ENCODE measurements at places on chromosomes 11 and 22. TPM values are rescaled to one million over a fixed set of nuclear protein-coding genes. Genes with fewer than 3 reads are reported as not detected.

GRCh38 chr22:27226666-27227065, 569.3 kb downstream of the MIAT start:
- H3K27me3 ChIP-seq, result peaks cover 3% of the 10 kb centered on the region
- H3K4me3 ChIP-seq, result no peak overlapping the region
- no peak overlapping the region for H3K27ac ChIP-seq
- no peaks in the 10 kb centered on the region for H3K4me1 ChIP-seq

DNA sequence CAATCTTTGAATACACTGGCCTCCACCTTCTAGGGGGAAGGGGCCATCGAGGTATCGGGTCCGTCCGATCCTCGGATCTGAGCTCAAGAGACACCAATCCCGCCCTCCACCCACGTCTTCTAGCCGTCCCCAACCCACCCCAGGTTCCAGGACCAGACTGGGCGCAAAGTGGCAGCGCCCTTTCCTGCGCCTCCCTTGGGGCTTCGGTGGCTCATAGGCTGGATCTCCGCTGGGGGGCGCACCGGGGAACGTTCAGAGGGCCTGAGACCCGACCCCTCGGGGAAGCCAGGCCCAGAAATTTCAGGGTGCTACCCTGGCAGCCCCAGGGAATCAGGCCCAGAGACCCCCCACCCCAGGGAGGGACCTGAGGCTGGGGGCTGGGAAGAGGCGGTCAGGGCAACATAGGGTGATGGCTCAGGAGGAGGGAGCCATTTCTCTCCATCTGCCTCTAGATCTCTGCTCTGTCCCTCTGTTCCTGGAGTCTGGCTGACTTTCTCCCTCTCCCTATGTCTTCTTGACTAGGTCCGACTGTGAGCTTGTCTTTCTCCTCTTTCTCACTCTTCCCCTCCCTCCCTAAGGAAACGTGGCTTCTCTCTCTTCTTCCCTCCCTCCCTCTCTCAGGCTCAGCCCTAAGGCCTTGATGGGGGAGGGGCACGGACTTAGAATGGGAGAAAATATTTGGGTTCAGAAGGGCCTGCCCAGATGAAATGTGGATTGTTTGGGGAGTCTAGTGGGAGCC, 1.1 kb downstream of the CREB3L1 start:
- H3K4me3 ChIP-seq, result peak overlapping the region; percentile 65
- peaks cover 7% of the 10 kb centered on the region for H3K4me1 ChIP-seq
- peak; percentile 58 for DNase-seq
- peaks cover 15% of the 10 kb centered on the region for H3K27me3 ChIP-seq
- H3K36me3 ChIP-seq, result no peaks in the 10 kb centered on the region

DNA sequence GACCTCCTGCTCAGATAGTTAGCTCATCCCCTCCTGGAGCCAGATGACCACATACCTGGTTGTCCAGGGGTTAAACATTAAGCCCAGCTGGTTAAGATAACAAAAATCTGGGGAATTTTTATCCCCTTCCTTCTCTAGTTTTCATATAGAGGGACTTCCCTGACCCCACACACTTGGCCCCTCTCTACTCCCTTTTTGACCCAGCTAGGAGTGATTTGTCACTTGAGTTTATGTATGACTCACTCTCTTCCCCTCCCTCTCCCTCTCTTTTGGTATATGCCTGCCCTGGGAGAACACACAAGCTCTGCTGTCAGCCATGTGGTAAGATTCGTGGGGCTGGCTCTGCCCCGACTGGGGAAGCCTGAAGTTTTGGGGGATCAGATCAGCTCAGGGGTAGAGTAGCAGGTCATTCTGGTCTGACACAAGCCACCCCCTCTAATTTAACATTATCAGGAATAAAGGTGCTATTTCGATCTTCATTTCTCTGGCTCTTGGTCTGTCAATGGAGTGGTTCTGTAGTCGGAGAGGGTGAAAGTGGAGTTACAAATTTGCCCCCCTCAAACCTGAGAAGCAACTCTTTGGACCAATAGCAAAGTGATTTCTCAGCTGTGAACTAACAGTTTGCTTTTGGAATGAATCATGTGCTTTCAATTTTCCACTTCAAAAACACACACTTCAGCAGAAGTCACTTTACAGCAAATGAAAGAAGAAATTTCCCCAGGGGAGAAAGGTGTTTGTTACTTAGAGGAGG, 415.3 kb upstream of the CADM1 start:
- no peaks in the 10 kb centered on the region for H3K27me3 ChIP-seq
- H3K27ac ChIP-seq, result no peak overlapping the region
- H3K4me3 ChIP-seq, result no peak overlapping the region
- H3K4me1 ChIP-seq, result no peaks in the 10 kb centered on the region

GRCh38 chr22:46866591-46866990, 104.1 kb downstream of the TBC1D22A start:
- H3K4me1 ChIP-seq, result no peaks in the 10 kb centered on the region
- H3K27ac ChIP-seq, result no peak overlapping the region
- DNase-seq, result no peak
- H3K36me3 ChIP-seq, result no peaks in the 10 kb centered on the region
- no peak overlapping the region for H3K4me3 ChIP-seq

DNA sequence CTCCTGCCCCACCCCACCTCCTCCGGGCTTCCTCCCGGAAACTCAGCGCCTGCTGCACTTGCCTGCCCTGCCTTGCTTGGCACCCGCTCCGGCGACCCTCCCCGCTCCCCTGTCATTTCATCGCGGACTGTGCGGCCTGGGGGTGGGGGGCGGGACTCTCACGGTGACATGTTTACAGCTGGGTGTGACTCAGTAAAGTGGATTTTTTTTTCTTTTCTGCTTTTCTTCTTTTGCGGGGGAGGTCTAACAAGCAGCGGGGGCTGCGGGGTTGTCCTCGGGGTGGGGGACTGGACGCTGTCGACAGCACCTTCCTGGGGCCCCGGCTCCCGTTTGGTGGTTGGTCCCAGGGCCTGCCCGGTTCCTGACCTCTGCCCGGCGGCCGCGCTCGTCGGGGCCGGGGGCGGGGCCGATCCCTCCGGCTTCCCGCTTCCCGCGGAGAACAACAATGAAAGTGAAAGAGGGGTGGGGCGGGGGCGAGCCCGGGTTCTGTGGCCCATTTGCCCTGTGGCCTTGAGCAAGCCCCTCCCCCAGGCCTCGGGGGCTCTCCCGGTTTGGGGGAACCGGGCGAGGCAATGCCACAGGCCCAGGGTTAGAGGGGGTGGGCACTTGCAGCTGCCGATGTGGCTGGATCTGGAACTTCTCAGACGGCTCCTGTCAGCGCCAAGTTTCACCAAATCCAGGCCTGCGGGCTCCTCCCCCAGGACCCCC, 975 bp upstream of the MDK start:
- H3K4me3 ChIP-seq, result peak overlapping the region; percentile 70
- peak; percentile 70 for DNase-seq
- H3K27ac ChIP-seq, result peak overlapping the region; percentile 3
- H3K4me1 ChIP-seq, result peaks cover 14% of the 10 kb centered on the region

GRCh38 chr11:85889676-85890579, 34.7 kb downstream of the CCDC83 start:
- H3K4me1 ChIP-seq, result no peaks in the 10 kb centered on the region
- H3K27me3 ChIP-seq, result no peaks in the 10 kb centered on the region
- no peak overlapping the region for H3K27ac ChIP-seq
- no peak overlapping the region for H3K4me3 ChIP-seq
- no peaks in the 10 kb centered on the region for H3K36me3 ChIP-seq
- no peak for DNase-seq

DNA sequence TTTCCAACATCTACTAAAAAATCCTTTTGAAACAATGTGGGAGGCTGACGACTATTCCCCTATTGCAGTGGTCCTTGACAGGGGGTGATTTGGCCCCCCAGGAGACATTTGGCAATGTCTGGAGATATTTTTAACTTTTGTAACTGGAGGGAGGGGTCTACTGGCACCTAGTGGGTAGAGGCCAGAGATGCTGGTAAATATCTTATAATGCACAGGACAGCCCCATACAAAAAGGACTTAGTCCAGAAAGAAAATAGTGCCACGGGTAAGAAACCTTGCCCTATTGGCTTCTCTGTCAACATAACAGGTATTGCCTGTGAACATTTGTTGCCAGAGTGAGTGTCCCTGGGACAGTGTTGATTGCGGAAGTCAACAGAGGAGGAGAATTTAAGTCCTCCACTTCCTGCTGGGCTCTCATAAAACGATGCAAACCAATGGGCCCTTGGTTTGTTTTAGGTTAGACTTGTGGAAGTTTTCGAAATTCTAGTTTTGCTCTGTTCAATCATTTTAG, 101.6 kb downstream of the MAML2 start:
- H3K36me3 ChIP-seq, result no peaks in the 10 kb centered on the region
- no peak for DNase-seq
- no peak overlapping the region for H3K4me3 ChIP-seq
- no peaks in the 10 kb centered on the region for H3K27me3 ChIP-seq

- no peak overlapping the region for H3K27ac ChIP-seq
- no peak for DNase-seq
- H3K4me1 ChIP-seq, result peaks cover 43% of the 10 kb centered on the region
- H3K27me3 ChIP-seq, result no peaks in the 10 kb centered on the region
Measured at GRCh38 chr11:120354068-120354467, 17.9 kb downstream of the ARHGEF12 start.

GRCh38 chr22:45497351-45498145, 5.1 kb upstream of the FBLN1 start:
- no peaks in the 10 kb centered on the region for H3K4me1 ChIP-seq
- no peak for DNase-seq
- no peaks in the 10 kb centered on the region for H3K36me3 ChIP-seq
- H3K27ac ChIP-seq, result peak overlapping the region; percentile 9
- H3K4me3 ChIP-seq, result no peak overlapping the region
- peaks cover 5% of the 10 kb centered on the region for H3K27me3 ChIP-seq

DNA sequence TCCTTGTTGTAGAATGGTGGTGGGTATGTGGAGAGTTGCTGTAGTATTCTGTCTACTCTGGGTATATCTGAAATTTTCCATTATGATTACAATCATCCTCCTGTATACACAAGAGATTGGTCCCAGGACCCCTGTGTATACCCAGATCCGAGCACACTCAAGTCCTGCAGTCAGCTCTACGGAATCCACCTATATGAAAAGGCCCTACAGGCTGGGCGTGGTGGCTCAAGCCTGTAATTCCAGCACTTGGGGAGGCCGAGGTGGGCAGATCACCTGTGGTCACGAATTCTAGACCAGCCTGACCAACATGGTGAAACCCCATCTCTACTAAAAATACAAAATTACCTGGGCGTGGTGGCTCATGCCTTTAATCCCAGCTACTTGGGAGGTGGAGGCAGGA, 17.2 kb downstream of the PARVA start:
- DNase-seq, result no peak
- H3K27ac ChIP-seq, result no peak overlapping the region
- no peaks in the 10 kb centered on the region for H3K36me3 ChIP-seq
- H3K4me1 ChIP-seq, result peaks cover 3% of the 10 kb centered on the region

DNA sequence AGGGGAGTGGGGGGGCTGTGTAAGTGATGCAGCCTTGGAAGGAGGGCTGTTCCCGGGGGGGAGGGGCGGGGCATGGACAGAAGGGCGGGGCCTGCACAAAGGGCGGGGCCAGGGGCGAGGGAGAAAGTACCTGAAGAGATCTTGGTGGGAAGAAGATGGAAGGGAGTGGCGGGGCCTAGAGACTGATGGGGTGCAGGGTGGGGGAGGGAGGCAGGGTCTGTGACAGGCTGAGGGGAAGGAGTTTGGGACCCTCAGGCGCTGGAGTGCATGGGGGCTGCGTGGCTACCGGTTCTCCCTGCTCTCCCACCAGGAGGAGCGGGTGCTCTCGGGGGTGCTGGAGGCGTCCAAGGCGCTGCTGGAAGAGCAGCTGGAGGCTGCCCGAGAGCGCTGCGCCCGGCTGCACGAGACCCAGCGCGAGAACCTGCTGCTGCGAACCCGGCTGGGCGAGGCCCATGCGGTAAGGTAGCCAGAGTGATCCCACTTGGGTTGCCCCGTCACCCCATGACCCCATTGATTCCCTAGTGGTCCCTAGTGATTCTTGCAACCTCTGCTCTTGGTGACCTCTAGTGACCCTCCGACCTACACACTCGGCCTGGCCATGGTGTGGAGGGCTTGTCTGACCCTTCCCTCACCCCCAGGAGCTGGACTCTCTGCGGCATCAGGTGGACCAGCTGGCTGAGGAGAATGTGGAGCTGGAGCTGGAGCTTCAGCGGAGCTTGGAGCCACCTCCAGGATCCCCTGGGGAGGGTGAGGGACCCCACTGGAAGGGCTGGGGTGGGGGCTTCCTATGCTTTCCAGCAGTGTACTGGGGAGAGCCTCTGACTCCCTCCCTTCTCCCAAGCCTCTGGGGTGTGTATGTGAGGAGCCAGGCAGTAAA, 3.1 kb downstream of the CCDC88B start:
- no peaks in the 10 kb centered on the region for H3K36me3 ChIP-seq
- DNase-seq, result peak; percentile 73
- no peak overlapping the region for H3K27ac ChIP-seq
- peak overlapping the region; percentile 64 for H3K4me3 ChIP-seq
- H3K4me1 ChIP-seq, result peaks cover 5% of the 10 kb centered on the region
- H3K27me3 ChIP-seq, result no peaks in the 10 kb centered on the region

- H3K27me3 ChIP-seq, result no peaks in the 10 kb centered on the region
- peaks cover 15% of the 10 kb centered on the region for H3K4me1 ChIP-seq
- no peak for DNase-seq
- H3K27ac ChIP-seq, result no peak overlapping the region
- no peaks in the 10 kb centered on the region for H3K36me3 ChIP-seq
Measured at GRCh38 chr11:72974487-72975205, 160.4 kb downstream of the ATG16L2 start.

DNA sequence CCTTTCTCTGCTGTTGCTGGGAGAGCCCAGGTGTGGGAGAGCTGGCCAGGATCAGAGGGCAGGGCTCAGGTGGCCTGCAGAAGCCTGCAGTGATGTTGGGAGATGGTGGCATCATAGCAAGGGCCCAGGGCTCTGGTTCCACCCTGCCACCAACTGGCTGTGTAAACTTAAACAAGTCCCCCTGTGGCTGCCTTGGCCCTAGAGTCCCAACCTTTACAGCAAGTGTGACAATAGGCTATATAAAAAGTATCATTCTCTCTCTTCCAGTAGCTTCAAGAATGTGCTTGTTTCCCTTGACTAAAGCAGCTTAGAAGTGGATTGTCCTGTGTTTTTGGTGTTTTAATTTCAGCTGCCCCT, 201.8 kb upstream of the E2F8 start:
- no peak overlapping the region for H3K27ac ChIP-seq
- DNase-seq, result no peak
- no peak overlapping the region for H3K4me3 ChIP-seq

DNA sequence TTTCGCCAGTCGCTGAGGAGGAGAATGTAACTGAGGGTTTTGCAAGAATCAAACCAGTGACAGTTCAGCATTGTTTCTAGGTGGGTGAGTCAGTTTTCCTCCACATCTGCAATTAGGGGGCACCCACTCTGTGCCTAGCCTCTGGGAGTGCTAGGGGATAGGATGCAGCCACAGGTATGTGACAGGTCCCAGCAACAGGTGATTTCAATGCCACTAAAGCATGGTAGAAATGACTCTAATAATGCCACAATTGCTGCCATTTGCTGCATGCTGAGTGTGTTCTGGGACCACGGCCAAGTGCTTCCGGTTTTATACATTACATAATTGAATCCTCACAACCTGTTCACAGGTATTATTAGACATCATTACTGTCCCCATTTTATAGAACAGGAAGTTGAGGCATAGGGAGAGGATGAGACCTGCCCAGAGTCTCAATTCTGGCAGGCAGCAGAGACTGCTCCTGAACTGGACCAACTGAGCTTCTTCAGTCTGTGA, 556 bp downstream of the CRYBB2 start:
- no peaks in the 10 kb centered on the region for H3K36me3 ChIP-seq
- no peak for DNase-seq
- no peaks in the 10 kb centered on the region for H3K27me3 ChIP-seq
- no peaks in the 10 kb centered on the region for H3K4me1 ChIP-seq

GRAMD4 gene
- total RNA-seq, result 34.8 TPM

PRR33 gene
- total RNA-seq, result 8.9 TPM

KRTAP5-3 gene
- total RNA-seq, result not detected

TMPRSS6 gene
- not detected for total RNA-seq

MS4A8 gene
- 0.23 TPM for total RNA-seq

FAM83F gene
- 0.04 TPM for total RNA-seq

CXCR5 gene
- total RNA-seq, result 0.17 TPM

SCUBE1 gene
- total RNA-seq, result 0.19 TPM

C1QTNF4 gene
- 0.39 TPM for total RNA-seq

PICK1 gene
- total RNA-seq, result 11.9 TPM

SLC22A25 gene
- total RNA-seq, result not detected

Data from psoas muscle (tissue), 8 donors.